Thoracic aorta endothelial cell (primary cell): ENCODE measurements at places on chromosomes 2 and 18. TPM values are rescaled to one million over a fixed set of nuclear protein-coding genes. Genes with fewer than 3 reads are reported as not detected.

FLACC1 gene
- 0.93 and 2.3 TPM in 2 replicates for total RNA-seq

DHRS9 gene
- total RNA-seq, result 0.29 and 1.3 TPM in 2 replicates

YIPF4 gene
- 34.0 and 36.3 TPM in 2 replicates for total RNA-seq

HAAO gene
- total RNA-seq, result 0.29 TPM in 1 of 2 replicates, not detected in the other

FTCDNL1 gene
- total RNA-seq, result 1.2 and 1.7 TPM in 2 replicates

FZD7 gene
- total RNA-seq, result 0.27 and 0.36 TPM in 2 replicates

ANKRD53 gene
- total RNA-seq, result 0.13 and 0.50 TPM in 2 replicates

OSR1 gene
- total RNA-seq, result 0.07 TPM in 1 of 2 replicates, not detected in the other

CRYGC gene
- total RNA-seq, result not detected in 2 replicates

SFXN5 gene
- total RNA-seq, result 16.0 and 19.1 TPM in 2 replicates

NTSR2 gene
- total RNA-seq, result not detected in 2 replicates

KLHL14 gene
- total RNA-seq, result not detected in 2 replicates

POTEI gene
- total RNA-seq, result 0.07 and 0.66 TPM in 2 replicates

CKAP2L gene
- total RNA-seq, result 21.8 and 25.3 TPM in 2 replicates

IL1RL1 gene
- total RNA-seq, result 159 and 193 TPM in 2 replicates

KCNG2 gene
- total RNA-seq, result not detected in 2 replicates

COBLL1 gene
- 30.2 and 56.1 TPM in 2 replicates for total RNA-seq

RAPH1 gene
- 72.8 and 93.6 TPM in 2 replicates for total RNA-seq
